ENCODE measurements at places on chromosomes 2 and 18.
A peak's percentile ranks its signal among the peaks of the same experiment; 100 is the strongest.

DNA sequence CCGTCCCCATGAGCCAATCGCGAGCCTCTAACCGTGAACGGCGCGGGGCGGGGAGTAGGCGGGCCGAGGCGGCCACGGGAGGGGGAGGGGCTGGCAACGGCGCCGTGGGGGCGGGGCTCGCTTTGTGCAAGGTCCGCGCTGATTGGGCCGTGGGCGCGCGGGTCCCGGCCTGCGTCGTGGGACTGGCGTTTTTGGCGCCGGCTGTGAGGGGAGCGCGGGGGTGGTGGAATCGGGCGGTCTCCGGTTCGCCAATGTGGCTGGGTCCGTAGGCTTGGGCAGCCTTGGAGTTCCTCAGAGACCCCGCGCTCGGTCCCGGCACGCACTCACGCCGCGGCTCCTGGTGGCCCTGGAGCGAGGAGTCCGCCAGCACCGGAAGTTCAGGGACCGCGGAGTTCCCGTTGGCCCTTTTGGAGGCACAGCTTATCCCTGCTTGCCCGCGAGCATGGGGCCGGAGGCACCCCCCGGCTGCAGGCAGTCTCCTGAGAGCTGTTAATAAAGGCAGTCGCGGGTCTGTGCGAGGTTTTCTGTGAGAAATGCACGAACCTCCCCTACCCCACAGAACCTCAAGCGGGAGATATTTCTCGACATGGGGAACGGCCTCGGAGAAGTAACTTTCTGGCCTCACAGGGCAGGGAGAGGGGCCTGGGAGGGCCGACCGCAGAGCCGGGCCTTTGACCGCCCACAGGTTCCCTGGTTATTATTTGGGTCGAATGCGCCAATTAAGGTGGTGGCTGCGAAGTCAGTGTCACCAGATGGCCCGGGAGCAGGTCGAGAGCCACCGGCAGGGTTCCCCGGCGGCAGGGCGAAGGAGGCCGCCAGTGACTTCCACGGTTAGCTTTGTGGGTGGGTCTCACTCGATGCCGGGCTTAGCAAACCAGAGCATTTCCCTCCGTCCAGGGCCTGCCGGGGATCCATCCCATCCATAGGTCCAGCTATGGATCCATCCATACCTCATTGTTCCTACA, 574 bp upstream of the NCL start:
- DNase-seq: peak; percentile 96

DNA sequence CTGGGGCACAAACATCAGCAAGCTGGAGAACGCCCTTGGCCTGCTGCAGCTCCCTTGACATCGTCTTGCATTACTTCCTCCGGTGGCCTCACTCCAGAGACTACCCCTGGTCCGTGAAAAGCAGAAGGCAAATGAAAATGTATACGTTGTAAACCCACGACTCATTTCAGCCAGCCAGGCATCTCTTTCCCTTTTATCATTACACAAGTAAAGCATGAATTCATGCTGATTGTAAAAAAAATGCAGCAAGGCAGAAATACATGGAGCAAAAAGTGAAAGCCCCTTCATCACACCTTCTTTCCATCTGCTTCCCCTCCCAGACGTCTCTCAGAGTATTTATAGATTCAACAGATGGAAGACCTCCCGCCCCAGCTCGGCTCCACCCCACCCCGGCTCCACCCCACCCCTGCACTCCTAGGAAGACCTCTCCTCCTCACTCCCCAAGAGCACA, 41.6 kb upstream of the RALBP1 start:
- DNase-seq: no peak

DNA sequence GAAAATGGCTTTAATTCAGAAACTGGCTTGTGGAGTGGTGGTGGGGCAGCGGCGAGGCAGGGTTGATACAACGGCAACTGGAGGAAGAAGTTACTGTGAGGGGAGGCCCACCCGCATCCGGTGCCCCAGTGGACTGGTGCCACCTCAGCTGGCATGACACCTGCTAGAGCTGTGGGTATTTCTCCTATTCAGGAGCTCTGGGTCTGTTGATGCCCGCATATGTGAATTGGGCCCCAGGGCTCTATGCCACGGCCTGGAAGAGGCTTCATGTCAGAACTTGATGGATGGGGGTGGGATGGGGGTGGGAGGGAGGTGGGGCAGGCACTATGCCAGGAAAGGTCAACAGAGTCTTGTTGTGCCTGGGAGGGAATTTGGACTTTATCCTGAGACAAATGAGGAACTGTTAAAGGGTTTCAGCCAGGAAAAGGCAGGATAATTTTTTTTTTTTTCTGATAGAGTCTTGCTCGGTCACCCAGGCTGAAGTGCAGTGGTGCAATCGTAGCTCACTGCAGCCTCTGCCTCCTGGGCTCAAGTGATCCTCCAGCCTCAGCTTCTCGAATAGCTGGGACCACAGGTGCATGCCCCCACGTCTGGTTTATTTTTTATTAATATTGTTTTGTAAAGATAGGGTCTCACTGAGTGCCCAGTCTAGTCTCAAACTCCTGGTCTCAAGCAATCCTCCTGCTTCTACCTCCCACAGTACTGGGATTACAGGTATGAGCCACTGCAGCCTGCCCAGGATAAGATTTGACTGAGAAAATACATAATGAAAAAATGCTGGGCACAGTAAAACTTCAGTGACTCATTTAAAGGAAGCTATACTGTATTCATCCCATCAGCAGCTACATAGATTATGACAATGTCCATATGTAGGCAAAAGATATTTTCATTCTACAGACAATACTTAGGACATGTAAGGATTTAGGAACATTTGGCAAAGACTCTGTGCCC, 52.6 kb downstream of the SH2D6 start:
- DNase-seq: no peak

GRCh38 chr2:175640655-175641054, 361.4 kb downstream of the LNPK start:
- DNase-seq: no peak

DNA sequence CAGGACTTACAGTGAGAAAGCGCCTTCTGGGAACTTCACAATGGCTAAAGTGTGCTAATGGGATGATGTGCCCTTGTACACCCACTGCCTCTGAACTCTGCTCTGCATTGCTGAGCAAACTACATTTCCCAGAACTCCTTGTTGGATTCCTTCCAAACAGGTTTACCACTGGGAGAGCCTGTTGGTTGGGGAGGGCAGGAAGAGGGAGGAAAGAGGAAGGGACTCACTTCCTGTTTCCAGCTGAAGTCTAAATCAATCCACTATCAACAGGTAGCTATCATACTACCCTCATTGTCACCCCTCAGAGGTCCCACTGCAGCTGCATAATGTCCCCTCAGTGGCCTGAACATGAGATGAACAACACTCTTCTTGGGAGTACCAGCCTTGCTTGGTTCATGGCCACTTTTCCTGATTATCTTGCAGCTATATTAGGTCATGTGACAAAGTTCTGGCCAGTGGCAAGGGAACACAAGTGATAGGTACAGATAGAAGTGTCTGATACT, 109.7 kb downstream of the MSH2 start:
- no peak for DNase-seq

- no peak for DNase-seq
Measured at GRCh38 chr2:18545384-18545783, 15.1 kb downstream of the RDH14 start.

- DNase-seq: no peak
Measured at GRCh38 chr2:8457092-8457481, 224.8 kb upstream of the ID2 start.

Data from dorsolateral prefrontal cortex (tissue), 122 donors.